Cortex of kidney (tissue), 1 donor: ENCODE measurements at places on chromosomes 6 and 20.

GRCh38 chr6:27891320-27891875 lies 20.8 kb downstream of the OR2B2 start:
- DNase-seq, result no peak

DNA sequence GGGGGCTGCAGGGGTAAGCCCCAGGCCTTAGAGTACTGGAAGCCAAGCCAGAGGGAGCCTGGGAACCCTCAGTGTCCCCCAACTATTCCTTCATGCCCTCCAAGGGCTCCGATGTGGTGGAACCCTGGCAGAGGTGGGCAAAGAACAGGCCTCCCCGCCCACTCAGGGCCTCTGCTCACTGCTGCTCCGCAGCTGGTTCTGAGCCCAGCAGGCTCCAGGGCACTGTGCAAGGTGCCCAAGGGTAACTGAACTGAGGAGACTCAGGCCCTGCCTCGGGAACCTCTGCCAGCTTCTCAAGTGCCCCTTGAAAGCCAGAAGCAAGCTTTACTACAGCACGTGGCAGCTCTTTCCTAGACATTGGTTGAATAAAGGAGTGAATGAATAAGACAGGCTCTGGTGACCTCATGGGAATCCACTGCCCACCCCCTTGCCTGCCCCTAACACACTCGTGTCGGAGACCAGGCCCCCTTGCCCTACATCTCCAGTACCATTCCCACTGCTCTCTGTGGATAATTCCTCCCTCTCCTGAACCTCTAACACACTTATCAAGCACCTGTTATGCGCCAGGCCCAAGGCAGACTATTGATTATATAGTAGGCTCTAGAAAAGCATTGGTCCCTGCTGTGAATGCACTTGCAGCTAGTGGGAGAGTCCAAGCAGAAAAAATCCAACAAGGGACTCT lies 55.0 kb downstream of the TOX2 start:
- DNase-seq, result no peak

DNA sequence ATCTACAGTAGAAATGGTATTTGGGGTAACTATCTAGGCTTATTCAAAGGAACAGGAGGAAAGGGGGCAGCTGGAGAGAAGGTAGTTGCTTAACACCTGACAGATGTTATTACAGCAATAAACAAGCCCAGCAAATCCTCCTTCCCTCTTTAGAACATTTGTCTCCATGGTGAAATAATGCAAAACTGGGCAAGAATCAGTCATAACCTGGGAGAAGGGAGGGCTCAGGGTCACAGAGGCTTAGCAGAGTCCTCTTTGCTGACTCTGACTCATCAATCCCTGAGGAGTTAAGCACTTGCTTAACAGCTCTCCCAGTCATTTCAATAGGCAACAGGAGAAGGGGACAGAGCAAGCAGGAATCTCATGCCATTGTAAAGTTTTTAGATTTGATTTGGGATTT lies 230.3 kb downstream of the IBTK start:
- DNase-seq, result no peak

GRCh38 chr6:107185391-107185970 lies 70.2 kb upstream of the BEND3 start:
- DNase-seq, result no peak

- DNase-seq, result no peak
These were observed 39.3 kb upstream of the KHDC1 start for GRCh38 chr6:73302339-73302738.

- DNase-seq, result no peak
These were observed 158.0 kb downstream of the SCP2D1 start for GRCh38 chr20:18971574-18971973.

- no peak for DNase-seq
These were observed 31.8 kb downstream of the MDN1 start for GRCh38 chr6:89787660-89788328.

- DNase-seq, result no peak
These were observed 94.5 kb downstream of the TBX18 start for GRCh38 chr6:84669945-84670344.

DNA sequence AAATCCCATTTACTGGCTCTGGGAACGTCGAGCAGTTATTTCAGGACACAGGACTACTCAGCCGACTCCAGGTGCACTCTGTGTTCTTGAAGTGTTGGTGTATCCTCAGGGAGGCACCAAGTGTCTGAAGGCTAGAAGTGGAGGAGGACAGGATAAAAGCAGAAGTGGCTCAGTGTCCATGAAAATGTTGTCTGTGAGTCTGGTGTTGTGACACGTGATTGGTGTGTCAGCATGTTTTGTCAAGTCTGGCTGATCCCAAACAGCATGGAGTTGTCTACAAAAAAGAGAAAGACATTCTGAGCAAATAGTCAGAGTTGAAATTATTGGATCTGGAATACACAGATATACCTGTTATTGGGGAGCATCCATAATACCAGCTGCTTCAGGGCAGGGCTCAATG lies 30.3 kb downstream of the SCGN start:
- DNase-seq, result no peak

DNA sequence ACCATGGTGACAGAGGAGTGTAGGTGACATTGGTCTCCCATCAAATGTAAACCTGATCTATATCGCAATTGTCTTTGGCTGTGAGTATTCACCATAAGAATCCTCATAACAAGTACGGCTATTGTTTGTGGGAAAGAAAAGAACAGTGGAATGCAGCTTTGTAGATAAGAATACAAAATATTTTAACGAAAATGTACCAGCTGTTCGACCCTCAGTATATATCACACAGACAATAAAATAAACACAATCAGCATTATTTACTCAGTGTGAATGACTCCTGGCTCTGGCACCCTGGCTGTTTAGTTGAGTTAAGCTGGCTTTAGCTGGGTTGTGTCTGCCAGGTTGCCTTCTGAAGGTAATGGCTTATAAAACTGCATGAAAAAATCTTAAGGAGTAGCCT lies 43.4 kb downstream of the SNRNP48 start:
- DNase-seq, result no peak

GRCh38 chr6:168870982-168871381 lies 382.7 kb downstream of the THBS2 start:
- no peak for DNase-seq

GRCh38 chr6:24924580-24925356 lies 11.0 kb downstream of the RIPOR2 start:
- no peak for DNase-seq

GRCh38 chr6:113434641-113435040 lies 422.5 kb upstream of the MARCKS start:
- no peak for DNase-seq

DNA sequence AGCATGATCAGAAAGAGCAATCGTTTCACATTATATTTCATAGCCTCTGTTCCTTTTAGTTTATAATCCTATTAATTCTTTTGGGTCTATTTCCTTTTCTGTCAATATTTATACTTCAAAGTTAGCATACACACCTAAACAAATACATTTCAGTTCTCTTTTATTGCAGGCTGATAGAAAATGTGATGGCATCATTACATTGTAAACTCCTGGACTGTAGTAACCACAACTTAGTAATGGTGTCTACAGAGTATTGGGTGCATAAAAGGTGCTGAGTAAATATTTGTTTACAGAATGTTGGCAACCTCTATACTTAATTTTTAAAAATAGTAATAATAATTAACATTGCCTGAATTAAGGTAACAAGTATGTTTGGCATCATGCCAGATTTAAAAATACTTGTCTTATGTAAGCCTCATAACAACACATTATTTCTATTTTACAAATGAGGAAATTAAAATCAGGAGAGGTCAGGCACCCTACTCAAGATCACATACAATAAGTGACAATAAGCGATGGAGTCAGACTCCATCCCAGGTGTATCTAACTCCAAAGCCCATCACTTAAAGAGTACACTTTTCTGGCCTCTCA lies 195.0 kb downstream of the UBE3D start:
- DNase-seq, result no peak

GRCh38 chr6:27053738-27054137 lies 193.8 kb upstream of the PRSS16 start:
- no peak for DNase-seq

DNA sequence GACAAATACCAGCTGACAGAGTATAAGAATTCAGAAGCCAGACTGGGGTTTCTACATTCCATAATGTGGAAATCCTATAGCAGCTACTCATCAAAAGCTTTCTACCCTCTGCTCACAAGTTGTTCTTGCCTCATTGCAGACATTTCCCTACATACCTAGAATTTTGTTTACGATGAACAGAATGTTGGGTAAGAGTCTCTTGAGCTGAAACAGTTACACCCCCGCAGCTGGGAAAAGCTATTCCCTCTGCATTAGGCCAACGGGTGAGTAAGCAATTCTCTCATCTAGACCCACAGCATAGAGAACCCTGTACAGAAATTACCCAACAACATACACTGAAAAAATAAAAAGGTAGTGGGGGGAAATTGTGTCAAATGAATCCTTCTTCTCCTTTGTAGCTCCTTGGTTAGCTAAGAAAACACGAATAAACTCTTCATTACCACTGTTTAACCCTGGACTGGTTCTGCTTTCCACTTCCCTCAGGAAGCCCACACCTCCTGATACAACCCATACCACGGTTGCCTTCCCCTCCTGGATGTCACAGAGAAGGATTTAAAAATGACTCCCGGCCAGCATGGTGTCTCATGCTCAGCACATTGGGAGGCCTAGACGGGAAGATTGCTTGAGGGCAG lies 215.0 kb upstream of the SHLD1 start:
- DNase-seq, result no peak

DNA sequence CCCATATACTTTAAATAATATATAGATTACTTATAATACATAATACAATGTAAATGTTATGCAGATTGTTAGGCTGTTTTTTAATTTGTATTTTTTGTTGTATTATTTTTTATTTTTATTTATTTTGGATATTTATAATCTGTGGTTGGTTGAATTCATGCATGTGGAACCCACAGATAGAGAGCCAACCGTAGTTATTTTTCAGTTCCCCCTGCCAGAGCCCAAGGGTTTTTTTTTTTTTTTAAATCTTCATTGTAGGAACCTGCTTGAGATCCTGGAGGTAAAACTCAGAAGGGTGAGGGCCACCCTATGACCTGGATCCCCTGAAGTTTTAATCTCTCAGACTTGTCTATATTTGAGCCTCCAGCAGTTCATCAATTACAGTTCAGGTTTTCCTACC lies 133.2 kb downstream of the B3GAT2 start:
- DNase-seq, result no peak

GRCh38 chr6:25007269-25007699 lies 71.5 kb upstream of the RIPOR2 start:
- DNase-seq, result no peak

DNA sequence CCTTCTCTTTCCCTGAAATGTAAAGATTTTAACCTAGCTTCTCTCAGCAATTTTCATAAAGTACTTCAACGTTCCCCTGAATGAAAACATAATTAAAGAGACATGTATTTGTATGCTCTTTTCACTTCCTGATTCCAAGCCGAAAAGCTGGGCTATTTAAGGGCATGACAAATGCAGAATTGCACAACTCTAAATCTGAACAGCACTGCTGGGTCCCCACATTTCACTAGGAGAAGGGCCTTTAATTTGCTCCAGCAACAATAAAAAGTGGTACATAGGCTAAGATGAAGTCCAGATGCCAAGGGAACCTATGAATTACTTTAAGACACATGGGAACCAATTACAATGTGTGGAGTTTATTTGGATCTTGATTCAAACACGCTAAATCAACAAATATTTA lies 42.0 kb downstream of the IRAK1BP1 start:
- no peak for DNase-seq
